ENCODE measurements at places on chromosomes 2 and 18.

GRCh38 chr2:1970341-1970740, 226.0 kb upstream of the PXDN start:
- DNase-seq, result no peak

- no peak for DNase-seq
Measured at GRCh38 chr2:113148606-113149552, 21.5 kb downstream of the IL1RN start.

DNA sequence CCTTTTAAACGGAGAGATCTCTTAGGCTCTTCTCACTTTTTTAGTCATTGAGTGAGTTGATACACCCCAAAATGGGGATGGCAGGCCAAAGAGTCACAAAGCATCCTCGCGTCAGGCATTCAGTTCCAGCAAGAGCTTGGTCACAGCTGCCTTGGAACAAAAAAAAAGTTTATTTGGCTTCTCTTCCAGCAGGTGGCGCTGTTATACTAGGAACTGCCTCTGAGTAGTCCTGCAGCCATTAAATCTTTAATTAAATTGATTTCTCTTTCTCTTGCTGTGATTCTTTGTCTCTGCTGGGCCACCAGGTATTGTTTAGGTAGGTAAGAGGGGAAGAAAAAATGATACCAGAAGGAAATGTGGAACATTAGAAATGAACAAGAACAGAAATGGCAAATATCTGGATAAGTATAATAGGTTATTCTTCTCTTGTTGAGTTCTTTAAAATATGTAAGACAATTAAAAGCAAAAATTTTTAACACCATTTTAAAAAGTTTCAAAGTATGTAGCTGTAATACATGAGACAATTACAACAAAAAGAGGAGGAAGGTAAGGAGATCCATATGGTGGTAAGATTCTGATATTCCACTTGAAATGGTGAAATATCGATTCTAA, 175.1 kb downstream of the GALNT1 start:
- DNase-seq, result peak; percentile 73

DNA sequence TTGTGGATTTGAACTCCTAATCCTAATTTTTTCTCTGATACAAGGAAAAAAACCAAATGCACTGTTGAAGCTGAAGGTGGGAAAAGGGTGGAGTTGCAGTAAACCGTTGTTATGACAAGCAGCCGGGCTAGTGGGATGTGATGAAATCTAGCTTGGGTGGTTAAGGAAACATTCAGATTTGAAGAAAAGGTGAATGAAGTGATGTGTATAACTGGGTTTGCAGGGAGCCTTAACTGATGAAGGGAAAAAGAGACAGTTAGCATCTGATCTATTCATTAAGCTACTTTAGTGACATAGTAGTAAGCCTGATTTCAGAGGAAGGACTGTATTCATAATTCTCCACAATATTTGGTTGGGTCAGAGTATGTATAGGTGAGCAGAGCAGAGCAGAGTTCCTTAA, 3.5 kb downstream of the EML6 start:
- DNase-seq, result no peak

DNA sequence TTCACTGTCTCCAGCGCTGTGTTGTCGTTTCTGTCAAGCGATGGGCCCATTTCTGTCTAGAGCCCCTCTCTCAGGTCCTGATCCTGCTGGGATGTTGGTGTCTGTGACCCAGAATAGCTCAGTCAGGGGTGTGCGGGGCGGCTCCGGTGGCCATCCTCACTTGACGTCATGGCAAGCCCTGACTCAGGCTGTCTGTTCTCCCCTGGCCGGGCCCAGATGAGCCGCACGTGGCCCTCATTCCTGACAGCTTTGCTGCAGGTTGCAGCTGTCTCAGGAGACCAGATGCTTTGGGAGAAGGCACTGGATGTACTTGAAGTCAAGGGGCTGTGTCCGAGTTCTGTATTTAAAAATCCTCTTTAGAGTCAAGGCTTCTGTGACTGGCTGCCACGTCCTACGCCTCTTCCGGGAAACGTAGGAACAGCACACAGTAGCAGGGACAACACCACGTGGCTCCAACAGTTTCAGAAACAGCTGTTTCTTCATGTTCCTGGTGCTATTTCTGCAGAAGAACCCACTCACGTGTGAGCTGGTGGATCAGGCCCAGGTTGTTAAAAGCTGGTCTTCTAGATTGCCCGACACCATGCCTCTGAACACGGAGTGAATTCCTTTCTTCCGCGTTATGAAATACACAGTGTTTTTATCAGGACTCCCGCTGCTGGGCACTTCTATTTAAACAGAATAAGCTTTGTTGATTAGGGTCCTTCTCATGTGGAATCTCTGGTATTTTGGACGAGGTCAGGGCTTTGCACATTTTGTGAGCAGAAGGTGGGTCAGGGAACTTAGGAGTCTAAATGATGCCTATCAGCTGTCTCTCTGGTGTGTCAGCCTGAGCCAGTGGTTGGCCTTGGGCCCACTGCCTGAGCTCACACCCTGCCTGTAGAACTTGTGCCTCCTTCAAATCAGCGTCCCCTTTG, 28.3 kb upstream of the NTSR2 start:
- DNase-seq, result peak; percentile 66

- peak; percentile 72 for DNase-seq
Measured at GRCh38 chr18:9684881-9685614, 23.1 kb upstream of the RAB31 start.

DNA sequence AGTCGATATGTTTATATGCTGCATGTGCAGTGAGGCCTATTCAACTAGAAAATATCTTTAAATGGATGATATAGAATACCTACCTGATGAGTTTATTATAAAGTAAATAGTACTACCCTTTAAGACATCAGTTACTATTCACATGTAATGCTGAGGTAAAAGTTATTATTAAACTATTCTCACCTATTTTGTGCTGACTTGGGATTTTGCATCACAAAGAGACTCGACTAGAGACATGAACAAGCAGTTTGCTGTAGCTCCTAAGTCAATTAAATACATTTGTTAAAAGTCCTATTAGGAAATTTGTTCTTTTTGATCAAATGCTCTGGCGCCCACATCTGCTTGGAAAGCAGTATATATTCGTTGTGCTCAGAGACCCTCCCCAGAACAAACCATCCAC, 164.1 kb downstream of the CCDC85A start:
- no peak for DNase-seq

- DNase-seq, result no peak
Measured at GRCh38 chr18:8623549-8624106, 14.4 kb downstream of the RAB12 start.

DNA sequence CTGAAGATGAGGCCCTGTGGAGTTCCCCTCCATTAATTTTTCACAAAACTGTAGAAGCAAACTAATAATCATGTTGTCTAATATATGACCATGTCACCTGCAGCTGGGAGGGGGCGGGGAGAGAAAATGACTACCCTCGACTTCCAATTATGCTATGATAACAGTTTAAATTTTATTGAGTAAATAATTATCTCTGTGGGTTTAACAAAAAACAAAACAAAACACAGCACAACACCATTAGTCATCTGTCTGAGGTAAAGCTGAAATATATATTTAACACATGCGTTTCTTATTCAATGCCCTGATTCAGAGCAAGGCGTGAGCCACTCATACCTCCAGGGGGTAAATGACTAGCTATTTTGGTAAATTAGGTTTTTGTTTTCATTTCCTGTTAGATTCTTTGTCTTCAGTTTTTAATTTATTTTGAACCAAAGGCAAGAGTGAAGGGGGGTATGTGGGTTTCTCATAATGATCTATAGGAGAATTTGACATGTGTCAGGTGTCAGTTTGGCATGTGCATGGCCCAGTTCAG, 77.4 kb upstream of the ZCCHC2 start:
- no peak for DNase-seq

DNA sequence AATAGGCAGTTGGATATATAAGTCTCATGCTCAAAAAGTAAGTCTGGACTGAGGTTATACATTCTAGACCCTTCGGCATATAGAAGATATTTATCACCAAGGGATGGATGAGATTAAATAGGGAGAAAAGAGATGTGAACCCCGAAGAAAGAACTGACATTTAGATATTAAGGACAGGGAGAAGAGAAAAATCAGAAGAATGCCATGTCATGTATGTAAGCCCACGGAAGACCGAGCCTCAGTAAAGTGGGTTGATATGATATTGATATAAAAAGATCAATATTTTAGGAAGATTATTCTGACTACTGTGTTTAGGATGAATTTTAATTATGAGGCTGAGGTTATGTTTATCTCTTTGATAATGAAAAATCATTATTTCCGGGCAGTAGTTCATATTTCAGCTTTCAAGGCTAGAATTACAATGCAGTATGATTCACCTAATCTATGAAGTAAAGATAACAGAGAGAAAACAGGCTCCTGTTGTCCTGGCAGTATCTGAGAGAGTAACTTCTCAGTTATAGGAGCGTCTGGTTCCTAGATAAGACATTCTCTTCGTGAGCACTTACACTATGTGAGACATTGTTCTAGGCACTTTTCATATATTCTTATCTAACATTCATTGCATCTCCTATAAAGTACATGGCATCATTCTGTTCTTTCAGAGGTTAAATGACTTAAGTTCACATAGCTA, 83.0 kb downstream of the UBR3 start:
- DNase-seq, result peak; percentile 42

DNA sequence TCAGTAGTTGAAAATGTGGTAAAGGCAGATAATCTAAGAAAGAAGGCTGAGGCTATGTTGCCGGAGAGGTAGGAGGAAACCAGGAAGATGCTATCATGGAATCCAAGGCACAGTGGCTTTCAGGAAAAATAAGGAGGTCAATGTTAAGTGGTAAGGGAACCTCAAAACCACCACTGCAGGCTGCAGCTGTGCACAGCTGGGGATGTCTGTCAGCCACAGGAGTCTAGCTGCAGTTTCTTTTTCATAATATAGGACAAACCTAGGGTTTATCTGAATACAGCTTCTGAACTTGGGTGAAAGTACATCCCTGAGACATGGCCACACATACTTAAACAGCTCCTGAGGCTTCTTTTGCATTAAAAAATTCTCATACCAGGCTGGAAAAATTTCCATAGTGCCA, 93.9 kb downstream of the SLC5A7 start:
- DNase-seq, result no peak

- DNase-seq, result no peak
Measured at GRCh38 chr2:150225030-150225429, 262.4 kb downstream of the RND3 start.
